HFFc6 (cell line): ENCODE measurements at places on chromosomes 13 and 19.

GRCh38 chr19:6228551-6229215, 51.1 kb downstream of the MLLT1 start:
- DNase-seq, result no peak
- no peak overlapping the region for H3K27ac ChIP-seq
- H3K4me3 ChIP-seq, result no peak overlapping the region
- H3K27me3 ChIP-seq, result no peaks in the 10 kb centered on the region
- H3K36me3 ChIP-seq, result peaks cover 17% of the 10 kb centered on the region

DNA sequence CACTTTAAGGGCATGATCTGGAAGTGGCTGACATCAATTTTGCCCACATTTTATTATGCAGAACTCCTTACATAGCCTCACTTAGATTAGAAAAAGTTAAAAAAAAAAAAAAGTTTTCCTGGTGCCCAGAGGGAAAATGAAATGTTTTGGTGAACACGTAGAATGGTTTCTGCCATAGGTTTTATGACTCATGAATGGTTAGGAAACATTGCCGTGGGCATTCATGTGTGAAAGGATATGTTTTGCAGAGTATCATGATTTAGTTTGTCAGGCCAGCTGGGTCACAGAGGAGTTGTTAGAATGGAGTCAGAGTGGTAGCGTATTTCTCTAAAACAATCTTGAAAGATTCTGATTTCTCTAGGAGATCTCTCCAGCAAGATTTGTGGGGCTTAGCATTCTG, 133.8 kb downstream of the MRPL57 start:
- no peaks in the 10 kb centered on the region; the same call in 1 of the 2 replicates for H3K27me3 ChIP-seq
- peak; percentile 11 for DNase-seq
- H3K36me3 ChIP-seq, result no peaks in the 10 kb centered on the region
- no peak overlapping the region for H3K27ac ChIP-seq

- no peaks in the 10 kb centered on the region for H3K36me3 ChIP-seq
- H3K27ac ChIP-seq, result peak within 1 kb of the TSS; percentile 87
- H3K4me1 ChIP-seq, result peaks cover 17% of the 10 kb centered on the region
- no peak within 1 kb of the TSS for H3K4me3 ChIP-seq
- no peaks in the 10 kb centered on the region; the same call in none of the 2 replicates for H3K27me3 ChIP-seq
Measured at GRCh38 chr19:750640-751423, at the start of gene MISP. TSS of gene MISP (plus strand) at chr19:751112. CDS start at chr19:756947, 5,835 bp downstream.

DNA sequence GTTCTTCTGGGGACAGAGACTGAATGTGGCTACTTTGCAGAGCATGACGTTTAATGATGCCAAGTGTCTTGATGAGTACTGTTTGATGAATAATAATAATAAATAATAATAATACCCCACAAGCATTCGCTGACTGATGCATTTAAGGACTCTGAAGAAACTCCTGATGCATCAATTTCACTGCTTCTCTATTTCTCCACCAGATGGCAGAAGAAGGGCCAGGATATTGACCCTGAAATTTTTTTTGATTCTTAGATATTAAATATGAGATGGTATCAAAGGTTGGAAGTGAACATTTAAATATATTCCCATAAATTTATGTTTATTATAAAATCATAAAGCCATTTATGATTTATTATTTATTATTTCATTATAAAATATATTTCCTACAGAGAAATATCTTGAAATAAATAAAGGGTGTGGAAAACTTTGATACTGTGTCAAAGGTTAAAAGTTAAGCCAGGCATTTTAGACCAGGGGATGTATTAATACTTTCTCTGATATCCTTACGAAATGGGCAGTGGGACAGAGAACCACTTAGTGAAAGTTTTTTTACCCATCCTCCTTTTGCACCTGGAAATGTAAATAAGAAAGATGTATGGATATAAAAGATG, 170.9 kb downstream of the LACC1 start:
- peaks cover 16% of the 10 kb centered on the region for H3K4me1 ChIP-seq
- H3K36me3 ChIP-seq, result no peaks in the 10 kb centered on the region
- no peak overlapping the region for H3K27ac ChIP-seq
- H3K27me3 ChIP-seq, result peaks cover 25% of the 10 kb centered on the region
- DNase-seq, result no peak

GRCh38 chr13:48533961-48534600, 1.2 kb upstream of the RCBTB2 start:
- H3K4me3 ChIP-seq, result no peak overlapping the region
- H3K27ac ChIP-seq, result peak overlapping the region; percentile 98; the same call in 1 of the 2 replicates
- peaks cover 18% of the 10 kb centered on the region for H3K4me1 ChIP-seq
